ENCODE measurements at places on chromosomes 16 and 17.
A peak's percentile ranks its signal among the peaks of the same experiment; 100 is the strongest.

DNA sequence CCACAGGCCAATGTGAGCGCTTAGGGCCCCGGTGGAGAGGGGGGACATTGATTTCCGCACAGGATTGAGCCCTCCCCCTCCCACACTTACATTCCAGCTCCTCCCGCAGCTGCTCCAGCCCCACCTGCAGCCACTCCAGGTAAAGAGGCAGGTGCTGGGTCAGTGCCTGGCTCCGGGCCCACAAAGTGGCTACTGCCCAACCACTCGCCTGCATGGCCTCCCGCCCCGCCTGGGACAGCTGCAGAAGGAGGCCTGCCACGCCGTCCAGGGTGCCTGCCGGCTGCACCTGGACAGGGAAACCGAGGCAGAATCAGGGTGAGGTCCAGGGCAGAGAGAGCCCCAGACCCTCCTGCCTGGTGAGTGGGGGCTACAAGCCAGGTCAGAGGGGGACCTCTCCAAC lies 46.3 kb downstream of the RMI2 start:
- DNase-seq, result no peak

GRCh38 chr17:80491478-80492342 lies 15.3 kb upstream of the NPTX1 start:
- DNase-seq, result no peak

DNA sequence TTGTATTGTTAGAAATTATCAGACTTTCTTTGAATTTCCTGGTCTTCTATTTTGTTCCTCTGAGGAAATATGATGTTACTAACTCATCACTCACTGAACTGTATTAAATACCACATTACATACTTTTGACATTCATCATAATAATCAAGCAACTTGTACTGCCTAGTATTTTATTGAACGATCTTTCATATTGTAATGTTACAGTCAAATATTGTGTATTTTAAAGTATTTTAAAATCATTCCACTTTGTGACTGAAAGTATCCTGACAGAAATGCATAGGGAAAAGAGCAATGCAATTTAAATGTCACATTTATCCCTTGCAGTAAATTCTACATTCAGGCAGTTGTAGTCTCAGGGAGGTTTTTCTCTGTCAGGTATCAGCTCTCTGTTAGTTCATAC lies 1557.4 kb downstream of the CDH8 start:
- no peak for DNase-seq

DNA sequence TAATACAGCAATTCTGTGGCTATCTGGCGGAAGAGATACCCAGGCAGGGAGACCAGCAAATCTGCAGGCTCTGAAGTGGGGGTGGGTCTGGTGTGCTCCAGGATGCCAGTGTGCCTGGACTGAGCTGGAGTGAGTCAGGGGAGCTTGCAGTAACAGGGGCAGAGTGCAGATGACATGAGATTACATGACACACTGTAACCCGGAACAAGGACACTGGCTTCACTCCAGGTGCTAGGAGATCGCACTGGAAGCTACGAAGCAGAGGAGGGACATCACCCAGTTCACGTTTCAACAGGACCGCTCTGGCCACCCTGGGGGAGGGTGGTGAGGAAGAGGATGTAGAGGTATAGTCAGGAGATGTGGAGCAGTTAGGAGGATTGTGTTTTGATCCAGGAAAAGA lies 475.6 kb downstream of the CDH13 start:
- DNase-seq, result no peak

DNA sequence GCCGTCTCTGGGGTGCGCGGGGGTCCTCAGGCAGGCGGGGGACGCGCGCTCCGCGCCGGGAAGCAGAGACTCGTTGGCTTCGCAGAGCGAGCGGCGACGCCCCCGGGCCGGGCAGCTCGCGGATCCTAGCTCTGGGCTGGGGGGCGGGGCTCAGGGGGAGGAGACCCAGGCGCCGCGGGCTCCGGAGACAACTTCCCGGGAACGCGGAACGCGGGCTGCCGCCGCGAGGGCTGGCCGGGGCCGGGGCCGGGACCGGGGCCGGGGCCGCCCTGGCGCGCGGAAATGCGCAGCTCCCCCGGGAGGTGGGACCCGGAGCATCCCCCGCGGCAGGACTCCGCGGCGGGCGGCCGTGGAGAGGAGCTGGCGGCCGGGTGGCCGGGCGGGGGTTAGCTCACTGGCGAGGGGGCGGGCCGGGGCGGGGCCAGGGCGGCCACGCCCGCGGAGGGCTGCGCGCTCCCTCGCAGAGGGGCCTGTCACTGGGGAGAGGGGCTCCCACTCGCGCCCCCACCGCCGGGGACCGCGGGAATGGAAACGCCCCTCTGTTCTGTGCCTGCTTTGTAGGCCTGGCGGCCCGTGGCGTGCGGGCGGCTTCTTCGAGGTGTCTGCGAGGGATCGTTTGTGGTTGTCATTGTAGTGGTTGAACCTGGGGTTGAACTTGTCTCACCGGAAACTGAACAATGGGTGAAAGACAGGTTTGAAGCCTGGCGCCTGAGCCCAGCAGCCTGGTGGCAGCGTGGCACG lies at the start of gene GAS7:
Gene GAS7 (minus strand): TSS at position 98 of the 741 bp plus-strand sequence.
- no peak for DNase-seq

DNA sequence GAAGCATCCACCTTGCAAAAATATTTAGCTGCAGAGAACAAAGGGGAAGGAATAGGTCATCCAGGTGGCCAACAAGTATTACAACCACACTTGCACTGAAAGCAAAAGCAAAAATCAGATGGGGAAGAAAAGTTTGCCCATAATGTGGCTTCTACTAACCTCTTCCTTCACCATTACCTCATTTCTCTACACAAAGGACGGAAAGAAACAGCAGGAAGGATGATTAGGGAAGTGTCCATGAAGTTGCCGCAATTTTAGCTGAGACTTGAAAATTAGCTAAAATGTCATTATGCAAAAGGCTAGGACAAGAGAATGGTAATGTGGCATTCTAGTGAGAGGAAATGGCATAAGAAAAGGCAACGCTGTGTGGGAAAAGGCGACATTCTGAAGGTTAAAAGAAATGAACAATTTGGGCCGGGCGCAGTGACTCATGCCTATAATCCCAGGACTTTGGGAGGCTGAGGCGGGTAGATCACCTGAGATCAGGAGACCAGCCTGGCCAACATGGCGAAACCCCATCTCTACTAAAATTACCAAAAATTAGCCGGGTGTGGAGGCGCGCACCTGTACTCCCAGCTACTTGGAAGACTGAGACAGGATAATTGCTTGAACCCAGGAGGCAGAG lies 13.7 kb downstream of the KANSL1 start:
- no peak for DNase-seq

DNA sequence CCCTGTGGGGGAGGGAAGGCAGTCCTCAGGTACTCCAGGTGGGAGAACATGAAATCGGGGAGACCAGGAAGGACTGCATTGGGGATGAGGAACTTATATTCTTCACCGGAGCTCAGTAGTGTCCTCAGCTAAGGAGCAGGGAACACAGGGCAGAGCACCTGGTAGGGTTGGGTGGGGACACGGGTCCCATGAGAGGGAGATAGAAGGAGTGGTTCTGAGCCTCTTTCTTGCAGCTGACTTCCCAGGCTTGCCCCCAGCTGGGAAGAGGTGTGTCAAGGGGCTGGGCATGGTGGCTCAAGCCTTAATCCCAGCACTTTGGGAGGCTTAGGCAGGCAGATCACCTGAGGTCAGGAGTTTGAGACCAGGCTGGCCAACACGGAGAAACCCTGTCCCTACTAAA lies 2.1 kb downstream of the FHOD1 start:
- DNase-seq, result no peak

- DNase-seq, result no peak
These were observed 194.5 kb upstream of the CDH13 start for GRCh38 chr16:82432261-82432660.

DNA sequence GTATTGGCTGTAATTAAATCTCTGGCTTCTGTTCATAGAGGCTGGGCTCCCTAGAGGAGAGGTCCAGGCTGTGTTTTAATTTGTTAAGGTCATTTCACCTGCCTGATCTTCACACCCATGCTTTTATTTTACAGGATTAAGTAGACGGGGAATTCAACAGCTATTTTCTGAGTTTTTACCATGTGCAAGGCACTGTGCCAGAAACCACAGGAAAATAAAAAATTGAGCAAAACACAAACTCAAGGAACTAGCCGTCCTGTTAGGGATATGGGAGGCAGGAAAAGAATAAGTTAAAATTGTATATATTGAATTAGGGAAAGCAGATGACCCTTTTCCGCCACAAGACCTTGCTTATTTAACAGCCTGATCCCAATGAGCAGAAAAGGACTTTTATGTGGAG lies 29.1 kb downstream of the HS3ST3A1 start:
- DNase-seq, result no peak

GRCh38 chr17:27756467-27757371 lies 43.6 kb downstream of the NOS2 start:
- DNase-seq, result peak; percentile 32

GRCh38 chr16:879461-879861 lies 78.9 kb upstream of the GNG13 start:
- no peak for DNase-seq

DNA sequence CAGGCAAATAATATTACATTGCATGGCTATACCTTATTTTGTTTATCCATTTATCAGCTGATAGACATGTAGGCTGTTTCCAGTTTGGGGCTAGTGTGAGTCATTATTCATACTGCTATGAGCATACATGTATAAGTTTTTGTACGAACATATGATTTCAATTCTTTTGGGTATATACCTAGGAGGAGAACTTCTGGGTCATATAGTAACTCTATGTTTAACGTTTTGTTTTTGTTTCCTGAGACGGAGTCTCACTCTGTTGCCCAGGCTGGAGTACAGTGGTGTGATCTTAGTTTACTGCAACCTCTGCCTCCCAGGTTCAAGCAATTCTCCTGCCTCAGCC lies 2.4 kb upstream of the ITGAL start:
- DNase-seq, result no peak

GRCh38 chr16:88957887-88958577 lies 19.0 kb downstream of the CBFA2T3 start:
- DNase-seq, result no peak

DNA sequence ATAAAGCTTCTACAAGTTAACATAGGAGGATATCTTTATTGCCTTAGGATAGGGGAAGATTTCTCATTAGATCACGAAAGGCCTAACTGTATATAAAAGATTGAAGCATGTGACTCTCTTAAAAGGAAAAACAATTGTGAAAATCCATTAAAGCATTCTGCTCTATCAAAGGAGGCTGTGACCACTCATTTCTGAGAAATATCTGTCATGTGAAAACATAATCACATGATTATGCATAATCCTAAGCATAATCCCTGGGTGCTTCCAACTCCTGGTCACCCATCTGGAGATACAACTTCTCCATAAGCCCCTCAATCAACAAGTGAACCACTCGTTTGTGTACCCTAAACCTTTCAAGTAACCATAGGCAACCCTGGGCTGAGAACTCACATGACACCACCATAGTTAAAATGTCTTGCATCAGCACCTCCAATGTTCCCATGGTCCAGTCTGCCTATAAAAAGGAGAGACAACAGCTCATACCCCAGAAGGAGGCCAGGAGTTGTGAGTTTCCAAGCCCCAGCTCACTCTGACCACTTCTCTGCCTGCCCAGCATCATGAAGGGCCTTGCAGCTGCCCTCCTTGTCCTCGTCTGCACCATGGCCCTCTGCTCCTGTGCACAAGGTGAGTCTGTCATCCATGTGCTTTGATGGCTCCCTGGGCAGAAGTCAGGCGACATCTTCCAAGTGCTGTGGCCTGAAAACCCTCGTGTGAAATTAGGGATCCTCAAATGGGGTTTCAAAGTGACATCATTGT lies at the start of gene CCL18:
Gene CCL18 (plus strand): TSS at position 487 of the 756 bp plus-strand sequence. CDS start 71 bp downstream, at position 558.
- DNase-seq, result no peak

DNA sequence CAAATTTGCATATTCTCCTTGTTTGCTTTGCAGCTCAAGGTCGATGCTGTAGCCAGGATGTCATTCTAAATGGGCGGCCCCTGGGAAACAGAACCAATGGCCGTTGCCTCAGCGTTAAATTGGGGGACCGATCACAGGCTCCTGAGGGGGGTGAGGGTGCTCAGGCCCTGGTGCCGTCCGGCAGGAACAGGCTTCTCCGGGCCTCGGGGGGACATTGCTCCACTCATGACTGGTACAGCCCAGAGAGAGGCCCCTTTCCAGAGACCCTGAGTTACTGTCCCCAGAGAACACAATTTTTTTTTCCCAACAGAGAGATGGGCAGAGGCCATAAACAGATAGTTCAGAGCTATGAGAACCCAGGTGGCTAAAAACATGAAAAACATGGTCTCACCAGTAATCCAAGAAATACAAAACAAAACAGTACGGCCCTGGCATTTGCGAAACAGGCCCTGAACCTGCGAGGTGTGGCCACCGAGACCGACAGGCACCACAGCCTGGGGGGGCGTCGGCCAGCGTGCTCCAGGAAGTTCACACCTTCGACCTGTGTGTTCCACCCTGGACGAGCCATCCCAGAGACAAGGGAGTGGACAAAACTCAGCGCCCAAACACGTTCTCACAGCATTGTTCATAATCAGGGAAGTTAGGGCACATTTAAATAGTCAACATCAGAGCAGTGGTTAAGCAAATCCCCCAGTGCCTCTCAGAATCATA lies 82.8 kb downstream of the METRNL start:
- DNase-seq, result no peak

DNA sequence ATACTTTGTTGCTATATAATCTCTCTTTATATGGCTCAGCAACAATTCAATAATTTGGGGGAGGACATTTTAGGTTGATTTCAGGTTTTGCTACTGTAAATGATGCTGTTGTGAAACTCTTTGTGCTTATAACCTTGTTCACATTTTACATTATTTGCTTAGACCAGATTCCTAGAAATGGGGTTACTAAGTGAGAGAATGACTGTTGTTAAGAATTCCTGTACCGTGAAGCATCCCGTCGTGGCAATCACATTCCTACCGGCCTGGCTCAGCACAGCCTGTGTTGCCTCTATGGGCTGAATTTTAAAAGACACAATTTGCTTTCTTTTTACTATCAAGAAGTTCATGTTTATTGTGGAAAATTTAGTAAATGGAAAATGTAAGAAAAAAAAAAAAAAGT lies 31.4 kb downstream of the B9D1 start:
- peak; percentile 88 for DNase-seq

GRCh38 chr17:47831934-47832327 lies 461 bp downstream of the LRRC46 start:
- DNase-seq, result no peak

DNA sequence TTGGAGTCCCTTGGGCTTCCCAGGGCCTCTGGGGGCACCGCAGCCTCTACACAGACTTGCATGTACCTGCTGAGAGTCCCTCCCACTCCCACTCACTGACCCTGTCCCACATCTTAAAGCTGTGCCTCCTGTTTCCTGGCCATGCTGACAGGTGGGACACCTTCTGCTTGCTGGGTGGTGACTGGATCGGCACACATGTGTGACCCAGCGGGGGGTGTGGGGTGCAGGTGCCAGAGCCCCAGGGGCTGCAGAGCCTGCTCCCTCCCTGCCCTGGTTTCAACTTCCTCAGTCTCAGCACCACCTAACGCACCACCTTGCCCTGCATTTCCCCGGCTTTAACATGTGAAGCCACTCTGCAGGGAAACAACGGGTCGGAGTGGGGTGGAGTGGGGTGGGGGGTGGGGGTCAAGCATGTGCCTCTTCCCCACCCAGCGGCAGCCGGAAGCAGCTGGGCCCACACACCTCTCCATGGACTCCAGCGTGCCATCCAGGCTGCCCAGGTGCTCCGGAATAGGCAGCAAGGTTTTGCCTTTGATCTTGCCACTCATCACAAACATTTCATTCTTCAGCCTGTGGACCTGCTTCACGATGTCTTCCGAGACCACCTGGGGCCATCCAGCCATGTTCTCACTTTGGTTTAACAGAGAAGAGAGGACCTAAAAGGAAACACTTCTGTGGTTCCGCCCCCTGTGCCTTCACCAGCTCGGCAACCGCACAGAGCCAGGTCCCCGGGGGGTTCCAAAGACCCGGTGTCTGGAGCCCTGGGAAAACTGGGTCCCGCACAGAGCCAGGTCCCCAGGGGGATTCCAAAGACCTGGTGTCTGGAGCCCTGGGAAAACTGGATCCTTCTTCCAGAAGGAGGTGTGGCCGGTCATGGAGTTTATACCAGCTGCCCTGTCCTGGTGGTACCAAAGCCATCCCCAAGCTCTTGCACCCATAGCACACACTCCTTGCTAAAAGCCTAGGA lies 4.7 kb downstream of the DNAH17 start:
- DNase-seq, result no peak
